Fibroblast of skin of right biceps (primary cell): ENCODE measurements at places on chromosomes 2 and 18.

- no peak for DNase-seq
Measured at GRCh38 chr2:58856100-58856499, 615.0 kb upstream of the FANCL start.

DNA sequence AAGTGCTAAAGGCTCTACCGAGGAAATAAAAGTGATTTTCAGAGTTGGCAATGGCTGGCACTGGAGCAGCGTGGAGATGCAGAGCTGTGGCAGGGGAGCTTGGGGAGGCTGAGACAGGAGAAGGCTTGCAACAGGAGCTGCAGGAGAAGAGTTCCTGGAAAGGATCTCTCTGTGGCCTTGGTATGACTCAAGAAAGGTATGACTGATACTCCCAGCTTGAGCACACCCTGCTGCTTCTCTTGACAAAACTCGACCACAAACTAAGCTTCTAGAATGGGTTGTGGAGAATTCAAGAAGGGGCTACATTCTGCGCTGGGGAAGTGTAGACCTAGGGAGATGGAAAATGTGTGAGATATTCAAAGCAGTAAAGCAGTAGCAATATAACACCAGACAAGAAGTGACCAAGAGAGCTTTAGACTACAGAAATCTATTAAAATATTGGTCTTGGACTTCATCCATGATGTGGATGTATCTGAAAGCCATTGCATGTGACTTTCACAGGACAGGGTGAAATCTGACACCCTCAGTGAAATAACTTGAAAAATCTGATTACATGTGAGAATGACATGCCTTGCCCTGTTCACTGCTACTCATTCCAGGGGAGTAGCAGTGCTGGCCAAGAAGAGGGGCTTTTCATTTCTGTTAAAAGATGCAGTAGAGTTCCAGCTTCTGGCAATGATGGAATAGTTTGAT lies 41.5 kb downstream of the SUCLG1 start:
- DNase-seq = peak; percentile 38

GRCh38 chr2:85656468-85656867 lies 11.5 kb downstream of the SFTPB start:
- DNase-seq = no peak

DNA sequence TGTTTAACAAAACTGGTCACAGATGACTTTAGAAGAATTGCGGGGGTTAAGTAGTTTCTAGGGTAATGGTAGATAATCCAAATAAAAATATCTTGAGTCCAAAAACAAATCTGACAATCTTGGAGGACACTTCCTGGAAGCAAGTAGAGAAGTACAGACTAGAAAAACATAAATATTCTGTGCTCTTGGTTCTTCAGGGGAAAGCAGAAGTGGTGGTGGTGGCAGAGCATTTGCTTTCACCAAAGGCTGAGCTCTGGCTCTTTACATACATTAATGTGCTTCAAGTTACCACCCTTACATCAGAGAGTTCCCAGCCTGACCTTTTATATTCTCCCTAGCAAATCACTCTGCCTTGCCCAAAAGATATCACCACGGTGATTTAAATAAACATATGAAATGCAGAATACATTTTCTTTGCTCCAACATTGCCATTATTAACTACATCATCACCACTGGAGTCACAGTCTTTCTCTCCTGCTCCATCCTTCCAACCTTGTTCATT lies 15.3 kb downstream of the PDE11A start:
- DNase-seq = no peak

- no peak for DNase-seq
Measured at GRCh38 chr2:219515874-219516629, 1.8 kb downstream of the ASIC4 start.
